ENCODE measurements at places on chromosomes 1 and 21. TPM values are rescaled to one million over a fixed set of nuclear protein-coding genes. Genes with fewer than 3 reads are reported as not detected.
A peak's percentile ranks its signal among the peaks of the same experiment; 100 is the strongest.

- no peak for DNase-seq
Observed at GRCh38 chr21:31351960-31352359, 7.9 kb upstream of the TIAM1 start.

DNA sequence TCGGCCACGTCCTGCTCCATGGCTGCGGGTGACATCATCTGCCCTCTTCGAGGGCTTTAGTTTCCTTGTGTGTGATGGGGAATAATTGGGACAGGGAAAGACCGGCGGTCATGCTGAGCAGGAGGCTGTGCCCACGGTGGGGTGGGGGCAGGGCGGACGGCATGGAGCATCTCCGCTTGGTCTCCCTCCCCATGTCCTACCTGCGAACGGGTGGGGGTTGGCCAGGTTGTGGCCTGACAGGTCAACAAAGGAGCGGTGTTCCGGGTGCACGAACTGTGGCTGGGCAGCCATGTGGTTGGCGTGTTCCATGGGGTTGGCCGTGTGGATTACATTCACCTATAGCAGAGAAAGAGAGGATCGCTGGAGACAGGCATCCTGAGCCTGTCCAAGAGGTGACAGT is 80.0 kb downstream of the PIK3CD start:
- DNase-seq, result peak; percentile 2

- no peak for DNase-seq
Observed at GRCh38 chr1:77796695-77797405, 17.4 kb downstream of the MIGA1 start.

Gene INKA2
- total RNA-seq, result 0.44 TPM

GRCh38 chr1:222867316-222867715 is 52.5 kb downstream of the DISP1 start:
- no peak for DNase-seq

- DNase-seq, result no peak
Observed at GRCh38 chr1:185894791-185895190, 160.6 kb downstream of the HMCN1 start.

Gene UCK2
- 20.9 TPM for total RNA-seq

- peak; percentile 27 for DNase-seq
Observed at GRCh38 chr1:61299463-61299862, 217.1 kb downstream of the NFIA start.

Gene FAM177B
- 0.40 TPM for total RNA-seq

- DNase-seq, result no peak
Observed at GRCh38 chr1:172487550-172487949, 43.7 kb upstream of the PIGC start.

DNA sequence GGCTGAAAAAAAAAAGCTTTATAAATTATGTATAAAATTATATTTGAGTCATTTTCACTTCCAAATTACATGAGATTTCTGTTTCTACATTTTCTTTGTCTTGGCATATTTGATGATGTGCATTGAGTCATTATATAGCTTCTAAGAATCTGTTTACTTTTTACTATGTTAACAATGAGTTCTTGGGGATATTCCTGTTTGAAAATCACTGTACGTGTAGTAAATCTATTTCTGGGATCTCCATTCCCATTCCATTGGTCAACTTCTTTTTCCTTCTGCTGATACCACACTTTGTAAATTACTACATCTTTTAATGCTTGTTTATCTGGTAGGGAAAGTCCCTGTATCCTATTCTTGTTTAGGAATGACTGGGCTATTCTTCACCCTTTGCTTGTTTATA is 43.6 kb downstream of the TNFRSF9 start:
- DNase-seq, result no peak

- DNase-seq, result no peak
Observed at GRCh38 chr1:18344755-18345154, 136.0 kb upstream of the KLHDC7A start.

DNA sequence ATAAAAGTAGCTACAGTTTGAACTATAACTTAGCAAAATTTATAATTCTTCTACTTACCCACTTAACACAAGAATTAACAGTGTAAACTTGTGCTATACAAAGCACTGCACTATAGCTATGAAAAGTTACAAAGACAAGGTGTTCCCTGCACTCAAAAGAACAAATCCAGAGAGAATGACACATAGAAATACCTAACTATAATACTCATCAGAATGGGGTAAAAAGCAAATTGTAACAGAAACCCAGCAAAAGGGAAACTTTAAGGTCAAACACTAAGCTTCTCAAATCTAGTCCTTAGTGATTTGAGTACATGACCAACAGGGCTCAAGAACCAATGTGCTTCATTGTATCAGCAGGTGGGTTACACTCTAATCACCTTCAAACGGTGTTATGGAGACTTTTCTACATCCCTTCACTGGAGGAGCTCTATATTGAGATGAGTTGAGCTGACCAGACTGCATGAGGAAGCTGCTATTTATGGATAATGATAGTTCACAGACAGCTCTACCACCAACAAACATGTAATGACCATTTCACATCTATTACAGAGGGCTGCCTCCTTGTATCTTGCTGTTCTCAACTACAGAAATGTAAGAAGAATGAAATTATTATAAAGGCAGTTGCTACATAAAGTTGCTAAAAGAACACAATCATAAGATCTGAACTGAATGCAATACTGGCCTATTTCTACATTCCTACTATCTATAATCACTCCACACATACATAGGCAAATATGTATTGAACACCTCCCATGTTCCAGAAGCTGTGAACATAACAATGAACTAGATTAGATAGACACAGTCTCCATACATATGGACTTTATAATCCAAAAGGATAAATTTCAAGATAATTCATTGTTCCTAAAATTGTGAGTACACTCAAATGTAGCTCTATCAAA is 47.6 kb downstream of the PIK3R3 start:
- DNase-seq, result no peak

GRCh38 chr1:20108366-20109123 is 10.8 kb downstream of the PLA2G2D start:
- no peak for DNase-seq

GRCh38 chr1:20891091-20891490 is 104.0 kb upstream of the HP1BP3 start:
- DNase-seq, result no peak
